ENCODE measurements at places on chromosomes 6 and 20. TPM values are rescaled to one million over a fixed set of nuclear protein-coding genes. Genes with fewer than 3 reads are reported as not detected.

The TCP11 gene
- total RNA-seq, result 0.13 TPM

The L3MBTL3 gene
- total RNA-seq, result 35.5 TPM

The FRK gene
- 0.13 TPM for total RNA-seq

The RING1 gene
- 26.6 TPM for total RNA-seq

The ZBTB12 gene
- 3.0 TPM for total RNA-seq

The ME1 gene
- total RNA-seq, result 7.6 TPM

The SLC25A27 gene
- total RNA-seq, result 0.51 TPM

The XKR7 gene
- total RNA-seq, result not detected

The CLPSL2 gene
- total RNA-seq, result not detected

The RNF8 gene
- total RNA-seq, result 22.5 TPM

The SIRPA gene
- total RNA-seq, result 28.0 TPM

The SPTLC3 gene
- 0.63 TPM for total RNA-seq
